ENCODE measurements at places on chromosomes 13 and 19.

DNA sequence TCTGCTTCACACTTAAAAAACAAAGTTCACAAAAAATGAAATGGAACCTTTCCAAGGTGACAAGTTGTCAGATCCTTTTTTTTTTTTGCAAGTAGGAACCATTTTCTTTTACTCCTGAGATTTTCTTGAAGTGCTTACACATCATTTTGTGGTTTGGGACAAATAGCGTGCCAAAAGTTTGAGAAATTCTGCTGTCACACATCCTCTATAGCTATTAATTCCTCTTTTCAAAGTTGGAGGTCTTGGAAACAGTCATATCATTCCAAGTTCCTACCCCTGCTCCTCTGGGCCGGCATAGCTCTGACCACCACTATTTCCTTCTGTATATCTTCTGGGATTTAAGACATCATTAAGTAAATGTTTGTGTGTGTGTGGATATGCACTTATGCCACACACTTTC is 421.6 kb upstream of the SLC10A2 start:
- DNase-seq: no peak

- DNase-seq: no peak
Observed at GRCh38 chr13:65497265-65497664, 1732.9 kb downstream of the PCDH9 start.

- no peak for DNase-seq
Observed at GRCh38 chr13:113457510-113457909, 4.2 kb upstream of the ADPRHL1 start.

GRCh38 chr19:10643968-10644259 is 10.2 kb upstream of the ILF3 start:
- DNase-seq: no peak

GRCh38 chr13:20336761-20337160 is 104.6 kb upstream of the GJB6 start:
- no peak for DNase-seq

GRCh38 chr19:14629557-14629956 is 45.1 kb downstream of the ADGRE3 start:
- DNase-seq: no peak

DNA sequence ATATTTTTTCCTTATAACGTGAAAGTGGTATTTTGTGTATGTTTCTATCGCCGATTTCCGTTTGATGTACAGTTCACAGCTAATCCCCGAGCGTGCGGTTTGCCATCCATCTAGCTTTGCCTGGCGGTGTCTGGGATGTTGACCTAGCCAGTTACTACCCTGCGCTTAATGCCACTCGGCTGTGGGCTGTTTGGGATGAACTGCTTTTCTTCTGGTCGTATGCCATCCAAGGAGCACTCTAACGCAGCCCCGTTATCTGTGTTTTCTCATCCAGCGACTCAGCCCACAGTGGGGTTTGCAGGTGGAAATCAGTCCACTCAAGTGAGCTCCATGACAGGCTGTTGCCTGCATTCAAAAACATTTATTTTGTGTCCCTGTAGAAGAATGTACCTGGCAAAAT is 512.3 kb downstream of the MYO16 start:
- DNase-seq: no peak

DNA sequence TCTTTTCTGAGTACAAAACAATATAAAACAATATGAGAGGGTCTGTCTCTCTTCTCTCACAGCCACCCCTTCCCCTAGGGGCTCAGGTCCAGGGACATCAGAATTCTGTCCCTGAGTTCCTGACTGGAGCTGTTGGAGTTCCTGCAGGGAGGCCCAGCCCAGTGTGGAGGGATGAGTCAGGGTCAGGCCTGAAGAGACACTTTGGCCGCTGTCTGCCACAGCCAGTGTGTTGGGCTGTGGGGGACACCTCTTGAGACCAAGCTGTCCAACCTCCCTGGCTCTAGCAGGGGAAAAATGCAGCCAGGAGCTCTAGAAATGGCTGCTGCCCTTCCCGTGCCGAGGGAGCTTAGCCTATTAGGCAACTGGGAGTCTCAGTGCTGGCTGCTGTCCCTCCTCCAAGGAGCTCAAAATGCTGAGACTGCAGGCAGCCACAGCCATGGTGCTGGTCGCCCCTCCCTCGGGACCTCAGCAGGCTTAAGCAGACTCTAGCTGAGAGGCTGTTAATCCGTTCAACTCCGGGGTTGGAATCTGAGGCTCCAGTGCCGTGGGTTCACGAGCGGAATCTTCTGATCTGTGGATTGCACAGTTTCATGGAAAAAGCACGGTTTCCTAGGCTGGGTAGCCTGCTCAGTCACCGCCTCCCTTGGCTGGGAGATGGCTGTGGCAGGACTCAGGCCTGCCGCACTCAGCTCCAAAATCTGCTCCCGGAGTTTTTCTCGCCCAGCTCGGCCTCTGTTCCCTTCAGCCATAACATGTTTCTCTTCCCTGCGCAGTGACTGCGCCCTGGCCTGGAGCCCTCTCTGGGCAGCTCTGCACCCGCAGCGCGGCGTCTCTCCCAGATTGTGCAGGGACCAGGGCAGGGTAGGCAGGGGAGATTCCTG is 3.8 kb upstream of the ZNF626 start:
- DNase-seq: no peak

DNA sequence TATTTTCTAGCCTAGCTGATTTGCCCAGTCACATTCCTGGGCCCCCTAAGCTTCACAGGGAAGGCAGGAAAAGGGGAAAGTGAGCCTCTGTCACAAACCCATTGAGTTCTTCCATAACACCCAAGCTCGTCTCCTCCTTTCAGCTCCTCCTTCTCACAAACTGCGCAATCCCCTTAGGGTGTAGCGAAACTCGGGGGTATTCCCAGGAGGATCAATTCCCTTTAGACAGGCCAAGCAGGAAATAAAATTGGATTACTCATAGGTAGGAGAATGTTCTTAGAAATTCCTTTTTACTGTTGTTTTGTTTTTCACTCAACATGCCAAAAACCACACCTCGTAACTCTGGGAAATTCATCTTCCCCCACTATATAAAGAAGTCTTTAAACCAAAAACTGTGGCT is 139.3 kb downstream of the IRS2 start:
- DNase-seq: no peak

GRCh38 chr19:49149652-49150105 is 5.5 kb downstream of the HRC start:
- no peak for DNase-seq

DNA sequence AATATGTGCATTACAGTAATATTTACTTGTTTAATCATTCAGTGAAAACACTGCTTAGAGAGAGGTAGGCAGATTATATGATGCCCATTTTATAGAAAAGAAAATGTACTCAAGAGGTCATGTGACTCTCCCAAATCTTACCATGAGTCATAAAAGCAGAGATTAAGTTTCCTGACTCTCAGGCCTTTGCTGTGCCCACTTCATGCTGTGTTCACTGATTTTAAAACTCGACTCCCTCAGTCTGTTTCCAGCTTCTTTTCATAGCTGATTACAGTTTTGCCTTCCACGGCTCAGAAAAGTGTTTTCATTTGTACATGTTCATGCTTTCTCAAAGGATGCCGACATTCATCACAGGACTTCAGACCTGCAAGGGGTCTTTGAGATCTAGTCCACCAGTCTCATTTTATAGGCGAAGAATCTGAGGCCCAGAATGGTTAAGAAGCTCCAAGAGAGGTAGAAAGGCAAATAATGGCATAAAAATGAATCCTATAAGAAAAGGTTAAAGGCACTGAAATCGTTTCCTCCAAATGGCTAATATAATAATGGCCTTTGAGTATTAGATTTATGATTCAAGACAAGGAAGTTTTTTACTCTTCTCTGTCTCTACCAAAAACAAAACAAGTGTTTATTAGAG is 9.0 kb upstream of the IPO5 start:
- DNase-seq: no peak

- DNase-seq: no peak
Observed at GRCh38 chr19:15926484-15926883, 7.8 kb downstream of the CYP4F11 start.

GRCh38 chr19:39518975-39519374 is 4.0 kb downstream of the SELENOV start:
- DNase-seq: no peak

DNA sequence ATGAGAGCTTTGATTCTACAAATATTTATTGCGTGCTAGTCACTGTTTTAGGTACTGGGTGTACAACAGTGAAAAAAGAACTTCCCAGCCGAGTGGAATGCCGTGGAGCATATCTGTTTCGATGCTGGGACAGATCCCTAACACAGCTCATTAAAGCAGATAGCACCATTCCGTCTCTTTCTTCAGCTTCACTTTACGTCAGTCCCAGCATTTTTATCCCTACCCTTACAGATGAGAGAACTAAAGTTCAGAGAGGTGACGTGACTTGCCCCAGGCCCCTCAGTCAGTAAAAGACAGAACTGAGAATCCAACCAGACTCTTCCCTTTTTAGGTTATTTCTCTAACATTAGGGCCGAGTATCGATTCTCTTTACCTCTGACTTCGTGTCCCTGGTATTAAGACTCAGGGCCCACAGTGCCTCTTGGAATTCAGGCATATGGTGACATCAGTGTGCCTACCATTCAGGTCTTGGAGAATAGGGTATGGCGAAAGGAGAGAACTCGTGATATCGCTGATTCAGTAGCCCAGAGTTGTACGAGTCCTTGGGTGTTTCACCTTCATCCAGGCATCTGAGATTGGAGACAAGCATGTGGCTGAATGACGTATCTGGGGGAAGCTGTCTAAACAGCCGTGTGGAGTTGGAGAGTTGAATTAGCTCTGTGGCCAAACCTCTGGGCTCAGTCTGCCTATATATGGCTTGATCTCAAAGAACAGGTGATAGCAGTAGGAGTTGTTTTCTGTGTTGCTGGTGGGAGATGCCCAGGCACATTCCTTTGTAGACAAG is 27.1 kb downstream of the ACTN4 start:
- no peak for DNase-seq

DNA sequence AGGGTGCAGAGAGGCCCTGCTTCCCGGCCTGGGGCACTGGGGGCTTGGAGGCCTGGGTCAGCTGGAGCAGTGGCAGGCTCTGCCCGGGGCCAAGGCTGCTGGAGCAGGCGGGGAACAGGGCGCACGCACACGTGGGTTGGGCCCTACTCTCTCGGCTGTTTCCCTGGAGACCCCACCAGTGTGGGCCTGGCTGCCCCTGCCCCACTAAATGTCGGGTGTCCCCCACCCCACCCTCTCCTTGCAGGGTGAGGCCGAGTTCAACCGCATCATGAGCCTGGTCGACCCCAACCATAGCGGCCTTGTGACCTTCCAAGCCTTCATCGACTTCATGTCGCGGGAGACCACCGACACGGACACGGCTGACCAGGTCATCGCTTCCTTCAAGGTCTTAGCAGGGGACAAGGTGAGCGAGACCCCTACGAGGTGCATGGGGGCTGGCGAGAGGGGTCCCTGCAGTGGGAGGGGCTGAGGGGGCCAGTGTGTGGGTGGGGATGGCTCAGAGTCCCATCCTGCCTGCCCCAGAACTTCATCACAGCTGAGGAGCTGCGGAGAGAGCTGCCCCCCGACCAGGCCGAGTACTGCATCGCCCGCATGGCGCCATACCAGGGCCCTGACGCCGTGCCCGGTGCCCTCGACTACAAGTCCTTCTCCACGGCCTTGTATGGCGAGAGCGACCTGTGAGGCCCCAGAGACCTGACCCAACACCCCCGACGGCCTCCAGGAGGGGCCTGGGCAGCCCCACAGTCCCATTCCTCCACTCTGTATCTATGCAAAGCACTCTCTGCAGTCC is 15.3 kb downstream of the CAPN12 start:
- DNase-seq: no peak

DNA sequence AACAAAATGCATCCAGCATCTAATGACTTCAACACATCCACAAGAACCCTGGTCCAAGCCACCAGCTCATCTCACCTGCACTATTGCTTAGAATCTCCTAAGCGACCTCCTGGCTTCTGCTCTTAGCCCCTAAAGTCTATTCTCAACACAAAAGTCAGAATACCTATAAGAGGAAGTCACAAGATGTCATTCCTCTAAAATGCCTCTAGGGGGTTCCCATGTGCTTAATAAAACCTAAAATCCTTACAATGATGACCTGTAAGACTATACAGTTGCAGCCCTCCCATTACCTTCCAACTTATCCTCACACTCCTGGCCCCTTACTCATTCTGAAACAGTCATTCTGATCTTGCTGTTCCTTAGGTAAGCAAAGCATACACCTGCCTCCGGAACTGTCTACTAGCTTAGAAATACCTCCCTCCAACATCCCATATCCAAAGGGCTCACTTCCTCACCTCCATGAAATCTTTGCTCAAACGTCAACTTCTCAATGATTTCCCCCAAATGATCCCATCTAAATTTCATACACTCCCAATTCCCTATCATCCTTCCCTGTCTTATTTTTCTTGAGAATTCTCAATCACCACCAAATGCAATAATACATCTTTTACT is 10.0 kb downstream of the ATP7B start:
- DNase-seq: peak; percentile 49
